ENCODE measurements at places on chromosomes 5 and 9. TPM values are rescaled to one million over a fixed set of nuclear protein-coding genes. Genes with fewer than 3 reads are reported as not detected.

The OLFM1 gene
- 1.1 TPM for total RNA-seq

The GRXCR2 gene
- total RNA-seq = not detected

The NTNG2 gene
- total RNA-seq = 3.5 TPM

The ZDHHC11B gene
- 0.32 TPM for total RNA-seq

The TNC gene
- total RNA-seq = 20.2 TPM

The PIK3R1 gene
- total RNA-seq = 20.5 TPM

The SPEF2 gene
- total RNA-seq = 1.2 TPM

The SMIM33 gene
- total RNA-seq = not detected

The SLC36A2 gene
- not detected for total RNA-seq

The CCL27 gene
- total RNA-seq = not detected

The RMRP gene
- 134,448 TPM for total RNA-seq

The PCDHA1 gene
- under 0.01 TPM for total RNA-seq

The MZB1 gene
- not detected for total RNA-seq

The SUSD3 gene
- 0.94 TPM for total RNA-seq

The ADAMTS12 gene
- 9.8 TPM for total RNA-seq

The HTR1A gene
- total RNA-seq = not detected

The SLC34A3 gene
- not detected for total RNA-seq

The ANGPTL2 gene
- 55.8 TPM for total RNA-seq
